Renal pelvis (tissue), 12 donors: ENCODE measurements at places on chromosomes 16 and 17. TPM values are rescaled to one million over a fixed set of nuclear protein-coding genes. Genes with fewer than 3 reads are reported as not detected.
A peak's percentile ranks its signal among the peaks of the same experiment; 100 is the strongest.

The EVI2A gene
- 1.7 TPM for polyA plus RNA-seq

The SPATA32 gene
- 0.09 TPM for polyA plus RNA-seq

The CTDNEP1 gene
- 149 TPM for polyA plus RNA-seq

The STH gene
- not detected for polyA plus RNA-seq

The ETV4 gene
- 49.8 TPM for polyA plus RNA-seq

The NPIPA3 gene
- polyA plus RNA-seq, result 4.4 TPM

The TMEM238L gene
- polyA plus RNA-seq, result 3.3 TPM

The ABI3 gene
- 6.1 TPM for polyA plus RNA-seq

The MYH8 gene
- polyA plus RNA-seq, result 0.64 TPM

DNA sequence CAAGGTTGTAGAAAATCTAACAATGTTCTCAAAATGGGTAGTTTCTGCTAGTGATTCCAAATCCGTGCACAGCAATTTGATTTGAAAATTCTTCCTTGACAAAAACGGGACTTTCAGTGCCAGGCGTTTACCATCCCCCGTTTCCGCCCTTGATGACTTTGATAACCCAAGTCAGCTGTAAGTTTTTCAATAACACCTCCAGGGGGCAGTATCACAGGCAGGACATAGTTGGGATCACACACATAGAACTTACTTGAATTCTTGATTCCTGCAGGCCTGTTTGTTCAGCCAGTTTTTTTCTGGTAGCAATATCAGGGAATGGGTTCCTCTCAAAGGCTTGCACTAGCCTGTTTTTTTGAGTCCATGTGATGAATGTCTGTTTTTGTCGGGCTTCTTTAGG lies 5.6 kb downstream of the DUXB start:
- DNase-seq, result no peak

GRCh38 chr16:57364143-57364542 lies 5.6 kb downstream of the CCL22 start:
- no peak for DNase-seq

DNA sequence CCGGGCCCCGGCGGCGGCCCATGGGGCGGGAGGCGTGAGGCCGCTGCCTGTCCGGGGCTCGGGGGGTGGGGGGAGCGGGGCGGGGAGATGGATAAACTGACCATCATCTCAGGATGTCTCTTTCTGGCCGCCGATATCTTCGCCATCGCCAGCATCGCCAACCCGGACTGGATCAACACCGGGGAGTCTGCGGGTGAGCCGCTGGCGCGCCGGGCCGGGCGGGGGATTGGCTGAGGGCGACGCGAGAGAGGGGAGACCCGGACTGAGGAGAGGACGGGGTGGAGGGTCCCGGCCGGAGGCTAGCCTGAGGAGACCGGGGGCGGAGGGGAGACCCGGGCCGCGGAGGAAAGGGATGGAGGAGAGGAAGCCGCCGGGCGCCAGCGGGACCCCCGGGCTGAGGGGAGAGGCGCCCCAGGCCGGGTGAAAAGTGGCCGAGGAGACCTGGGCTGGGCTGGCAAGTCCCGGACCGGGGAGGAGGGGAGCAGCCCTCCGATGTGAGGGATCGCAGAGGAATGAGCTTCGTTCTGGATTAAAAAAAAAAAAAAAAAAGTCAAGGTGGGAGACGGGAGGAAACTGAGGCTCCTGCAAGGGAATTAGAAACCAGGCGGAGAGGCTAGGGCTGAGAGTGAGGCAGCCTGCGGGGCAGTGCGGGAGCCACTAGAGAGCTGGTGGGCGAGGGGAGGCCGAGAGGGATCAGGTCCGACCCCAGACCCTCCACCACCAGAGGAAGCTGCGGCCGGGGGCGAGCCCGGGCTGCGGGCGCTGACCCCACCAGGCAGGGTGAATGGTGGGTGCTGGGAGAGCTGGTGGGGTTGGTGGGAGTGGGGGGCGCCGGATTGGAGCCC lies 526 bp downstream of the MOSMO start:
- no peak for DNase-seq

GRCh38 chr17:64502809-64503208 lies 3.3 kb downstream of the DDX5 start:
- DNase-seq, result no peak

GRCh38 chr17:5526821-5527598 lies 40.6 kb downstream of the MIS12 start:
- peak; percentile 92 for DNase-seq

DNA sequence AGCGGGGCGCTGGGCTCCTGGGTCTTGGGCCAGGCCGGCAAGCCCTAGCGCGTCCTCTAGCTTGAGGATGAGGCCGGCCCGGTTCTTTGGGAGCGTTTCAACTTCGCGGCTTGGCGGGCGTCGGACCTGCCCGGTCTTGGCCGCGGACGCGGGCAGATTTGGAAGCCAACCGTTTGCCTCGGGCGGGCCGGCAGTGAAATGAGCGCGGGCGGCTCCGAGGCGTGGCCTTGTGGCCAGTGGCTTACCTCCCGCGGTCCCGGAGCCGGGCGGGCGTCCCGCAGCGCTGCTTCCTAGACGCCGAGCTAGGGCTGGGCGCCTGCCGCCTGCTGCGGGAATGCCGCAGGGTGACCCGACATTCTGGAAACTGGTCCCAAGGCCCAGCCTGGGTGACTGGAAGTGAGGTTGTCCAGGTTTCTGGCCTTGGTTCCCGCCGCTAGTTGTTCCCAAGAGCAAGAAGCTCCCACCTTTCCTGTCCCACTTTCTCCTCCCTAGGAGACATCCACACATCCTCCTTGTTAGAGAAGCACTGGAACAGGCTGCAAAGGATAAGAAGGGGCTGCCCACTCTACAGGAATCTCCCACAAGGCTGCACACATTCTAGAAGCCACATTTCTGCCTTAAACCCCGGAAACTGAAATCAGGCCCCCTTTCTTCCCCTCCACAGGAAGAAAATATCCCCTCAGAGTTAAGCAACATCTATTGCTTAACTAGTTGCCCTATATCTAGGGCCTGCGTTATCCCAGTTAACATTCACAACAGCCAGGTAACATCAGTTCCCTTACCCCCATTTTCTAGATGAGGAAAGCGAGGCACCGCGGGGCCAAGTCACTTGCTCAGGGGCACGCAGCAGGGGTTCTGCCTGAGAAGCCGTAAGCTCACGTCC lies 4.5 kb upstream of the CBX8 start:
- no peak for DNase-seq

- DNase-seq, result no peak
Measured at GRCh38 chr16:79067600-79067999, 532.9 kb downstream of the MAF start.

- no peak for DNase-seq
Measured at GRCh38 chr16:67669499-67670101, 3.0 kb downstream of the C16orf86 start.

GRCh38 chr17:7835814-7836595 lies 2.0 kb downstream of the KDM6B start:
- DNase-seq, result peak; percentile 66

DNA sequence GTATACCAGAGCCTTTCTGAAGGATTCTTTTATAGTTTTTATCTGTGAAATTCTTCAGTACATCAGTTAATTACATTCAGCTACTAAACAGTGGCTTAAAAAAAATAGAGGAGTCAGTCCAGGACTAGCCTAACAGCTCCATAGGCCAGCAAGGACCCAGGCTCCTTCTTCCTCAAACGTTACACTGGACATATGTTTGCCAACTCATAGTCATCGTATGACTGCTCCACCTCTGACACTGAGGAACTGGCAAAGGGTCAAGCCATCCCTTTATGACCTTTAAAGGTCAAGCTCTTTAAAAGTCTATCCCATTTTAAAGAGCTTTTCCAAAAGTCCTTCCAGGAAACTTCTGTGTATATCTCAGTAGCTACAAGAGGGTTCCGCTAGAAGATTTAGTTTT lies 36.6 kb downstream of the PHLPP2 start:
- no peak for DNase-seq

DNA sequence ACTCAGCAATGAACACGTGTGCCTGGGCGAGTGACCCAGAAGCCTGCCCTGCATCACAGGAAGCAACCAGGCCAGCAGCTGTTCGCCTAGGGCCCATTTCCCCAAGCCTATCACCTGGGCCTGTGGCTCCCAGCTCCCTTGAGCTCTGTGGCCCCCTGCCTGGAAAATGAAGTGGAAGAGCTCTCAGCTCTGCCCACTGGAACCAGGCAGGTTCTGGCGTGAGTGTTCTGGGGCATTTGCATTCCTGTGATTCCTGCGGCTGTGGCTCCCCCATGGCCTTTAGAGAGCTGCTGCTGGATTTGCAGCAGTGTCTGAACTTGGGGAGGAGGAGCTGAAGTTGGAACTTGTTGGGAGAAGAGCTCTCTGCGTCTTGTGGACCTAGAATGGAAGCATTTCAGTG lies 22.8 kb downstream of the PGS1 start:
- DNase-seq, result no peak

DNA sequence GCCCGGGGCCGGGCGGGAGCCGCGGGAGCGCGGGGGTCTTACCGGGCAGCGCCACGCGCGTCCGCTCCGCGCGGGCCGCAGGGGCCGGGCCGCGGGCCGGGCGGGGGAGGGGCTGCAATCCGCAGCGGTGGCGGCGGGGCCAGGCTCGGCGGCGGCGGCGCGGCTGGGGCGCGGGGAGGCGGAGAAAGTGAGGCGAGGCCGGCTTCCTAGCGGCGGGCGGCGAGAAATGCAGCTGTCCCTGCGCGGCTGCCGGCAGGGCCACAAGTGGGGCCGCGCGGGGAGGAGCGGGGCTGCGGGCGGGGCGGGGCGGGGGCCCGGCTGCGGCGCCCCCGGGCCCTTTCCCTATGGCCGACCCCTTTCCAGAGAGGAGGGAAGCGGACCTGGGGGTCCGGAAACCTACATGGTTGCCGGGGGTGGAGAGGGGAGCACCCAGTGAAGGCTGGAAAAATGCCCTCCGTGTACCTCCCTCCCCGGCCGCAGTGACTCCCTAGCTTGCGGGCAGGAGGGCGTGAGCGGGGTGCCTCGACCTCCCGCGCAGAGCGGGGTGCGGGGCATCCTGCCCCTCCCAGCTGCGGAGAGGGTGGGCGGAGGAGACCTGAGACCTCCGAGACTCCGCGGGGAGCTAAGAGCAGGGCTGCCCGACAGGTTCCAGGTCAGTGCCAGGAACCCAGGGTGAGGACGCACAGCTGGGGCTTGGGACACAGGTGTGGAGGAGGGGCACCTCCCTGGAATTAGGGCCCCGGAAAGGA lies at the start of gene CUEDC1:
TSS of gene CUEDC1 (minus strand) at position 230 of the 749 bp plus-strand sequence. CDS start 69,848 bp downstream, outside the sequence.
- no peak for DNase-seq

- DNase-seq, result no peak
Measured at GRCh38 chr17:16486373-16487250, 5.4 kb downstream of the LRRC75A start.

DNA sequence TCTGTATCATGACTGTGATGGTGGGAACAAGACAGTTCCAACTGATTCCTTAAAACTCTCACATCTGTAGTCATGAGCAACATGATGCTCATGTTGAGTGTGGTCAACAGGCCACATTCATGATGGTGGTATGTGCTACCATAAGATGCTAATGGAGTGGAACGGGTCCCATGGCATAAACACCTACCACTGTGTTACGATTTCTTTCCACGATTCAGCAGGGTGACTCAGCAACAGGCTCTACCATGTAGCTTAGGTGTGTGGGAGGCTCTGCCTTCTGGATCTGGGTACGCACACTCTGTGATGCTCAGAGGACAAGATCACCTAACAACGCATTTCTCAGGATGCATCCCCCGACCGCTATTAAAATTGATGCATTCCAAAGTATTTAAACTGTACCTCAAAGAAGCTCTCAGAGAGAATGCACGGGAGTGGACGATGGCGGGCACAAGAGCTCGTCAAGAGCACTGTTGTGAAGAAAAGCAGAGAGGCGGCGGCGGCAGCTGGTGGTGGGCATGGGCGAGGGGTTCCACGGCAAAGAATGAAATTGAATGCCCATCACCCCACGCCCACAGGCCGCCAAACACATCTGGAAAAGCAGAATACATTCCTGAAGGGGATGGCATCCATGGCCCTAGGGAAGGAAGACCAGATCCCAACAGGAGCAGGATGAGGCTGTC lies 133.3 kb downstream of the ZNF778 start:
- no peak for DNase-seq

- DNase-seq, result no peak
Measured at GRCh38 chr17:43543771-43544575, 2.2 kb downstream of the ETV4 start.

DNA sequence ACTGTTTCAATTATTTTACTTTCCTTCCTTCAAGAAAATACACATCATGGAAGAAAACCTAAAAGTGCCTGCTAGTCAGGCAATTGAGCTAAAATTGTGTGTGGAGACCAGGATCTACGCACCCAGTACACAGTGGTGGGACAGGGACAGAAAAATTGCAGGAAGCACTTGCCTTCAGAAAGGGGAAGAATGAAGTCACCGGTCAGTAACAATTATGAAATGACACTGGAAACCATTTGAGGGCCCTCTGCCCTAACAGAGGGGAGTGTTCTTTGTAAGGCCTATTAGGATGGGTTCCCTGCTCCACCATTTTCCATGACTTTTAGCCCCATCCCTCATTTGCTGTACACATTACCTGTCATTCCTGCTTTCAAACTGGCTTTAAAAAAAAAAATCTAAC lies 4.5 kb upstream of the PHAF1 start:
- DNase-seq, result no peak

DNA sequence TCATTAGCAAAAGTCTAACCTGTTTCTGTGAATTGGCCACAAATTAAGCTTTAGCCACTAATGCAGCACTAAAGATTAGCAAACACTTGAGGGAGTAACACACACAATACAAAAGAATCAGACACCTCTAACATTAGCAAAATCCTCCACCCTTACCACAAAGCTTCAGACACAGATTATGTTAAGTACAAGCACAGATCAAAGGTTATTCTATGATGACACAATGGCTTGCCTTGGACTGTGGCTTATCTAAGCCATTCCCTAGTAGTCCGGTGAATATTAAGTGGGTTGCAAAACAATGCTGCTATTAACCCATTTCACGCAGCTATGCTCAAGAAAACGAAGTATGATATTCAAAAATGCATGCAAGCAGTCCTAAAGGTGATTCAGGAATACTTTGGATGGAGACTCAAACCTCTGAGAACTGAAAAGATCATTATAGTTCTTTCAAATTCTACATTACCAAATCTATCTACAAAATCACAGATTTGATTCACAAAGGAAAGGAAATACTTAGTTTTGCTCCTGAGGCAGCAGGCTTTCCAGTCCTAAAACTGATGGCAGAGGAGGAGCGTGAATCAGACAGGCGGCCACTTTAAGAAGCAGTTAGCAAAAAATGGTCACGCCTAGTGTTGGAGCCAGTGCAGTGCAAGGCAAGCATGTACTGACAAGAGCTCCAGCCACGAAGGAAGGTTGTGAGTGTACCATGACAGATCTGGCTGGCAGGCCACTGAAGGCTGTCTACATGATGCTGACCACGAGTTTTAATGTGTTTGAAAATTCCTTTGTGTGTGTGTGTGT lies 67.2 kb downstream of the PARN start:
- DNase-seq, result no peak
